Stimulated activated CD4-positive, alpha-beta T cell treated with anti-CD3 and anti-CD28 coated beads, Interleukin-2, amount 100 ng/mL, for 24 hours (primary cell): ENCODE measurements at places on chromosomes 16 and 17.

DNA sequence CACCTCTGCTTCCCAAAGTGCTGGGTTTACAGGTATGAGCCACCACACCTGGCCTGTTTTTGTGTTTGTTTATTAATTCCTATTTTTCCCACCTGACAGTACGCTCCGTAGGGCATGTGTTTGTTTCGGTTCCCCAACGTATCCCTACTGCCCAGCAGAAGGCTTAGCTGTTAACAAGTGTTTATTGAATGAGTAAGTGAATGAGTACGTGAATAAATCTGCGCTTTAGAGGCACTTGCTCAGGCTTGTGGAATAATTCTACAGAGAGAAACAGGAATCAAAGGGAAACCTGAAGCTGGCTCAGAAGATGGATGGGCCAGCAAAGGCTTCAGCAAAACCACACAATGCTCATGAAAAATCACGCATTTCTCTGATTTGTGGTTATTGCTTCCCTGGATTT, 647.9 kb downstream of the MAF start:
- DNase-seq: no peak

DNA sequence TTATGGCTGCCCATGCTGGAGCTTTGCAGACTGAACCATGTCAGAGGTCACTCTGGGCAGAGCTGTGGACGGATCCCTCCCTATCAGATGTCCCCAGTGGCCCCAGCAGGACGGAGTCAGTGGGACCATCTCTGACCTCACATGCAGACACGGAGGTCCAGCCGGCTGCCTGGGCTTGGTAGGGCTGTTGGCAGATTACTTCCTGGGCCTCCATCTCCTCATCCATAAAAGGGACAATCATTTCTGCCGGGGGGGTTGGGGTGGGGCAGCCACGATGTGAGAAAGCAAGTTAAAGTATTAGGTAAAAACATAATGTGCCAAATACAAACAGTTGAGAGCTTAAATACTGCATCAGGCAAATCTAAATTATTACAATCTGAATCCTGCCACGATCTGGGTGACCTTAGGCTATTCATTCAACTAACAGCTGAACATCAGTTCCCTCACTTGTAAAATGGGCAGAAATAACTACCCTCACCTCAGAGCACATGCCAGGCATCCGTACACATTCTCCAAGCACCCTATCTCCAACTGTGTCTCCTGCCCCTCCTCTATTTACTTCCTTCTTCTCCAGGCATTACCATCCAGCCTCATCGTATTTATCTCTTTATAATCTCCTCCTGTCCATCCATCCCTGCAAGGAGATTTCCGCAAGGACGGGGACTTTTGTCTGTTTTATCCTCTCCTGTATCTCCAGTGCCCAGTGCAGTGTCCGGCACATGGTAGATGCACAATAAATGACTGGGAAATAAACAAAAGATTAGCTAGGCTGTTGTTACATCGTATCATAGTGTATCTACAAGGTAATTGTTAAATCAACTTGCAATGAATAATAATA, 192.3 kb upstream of the FOXF1 start:
- DNase-seq: no peak

GRCh38 chr17:21295036-21295952, 10.8 kb downstream of the MAP2K3 start:
- no peak for DNase-seq

GRCh38 chr16:79372503-79373184, 227.9 kb downstream of the MAF start:
- DNase-seq: peak; percentile 26

GRCh38 chr17:68694791-68695485, 93.8 kb upstream of the FAM20A start:
- no peak for DNase-seq

GRCh38 chr16:49592546-49593423, 219.2 kb downstream of the C16orf78 start:
- DNase-seq: peak; percentile 50

DNA sequence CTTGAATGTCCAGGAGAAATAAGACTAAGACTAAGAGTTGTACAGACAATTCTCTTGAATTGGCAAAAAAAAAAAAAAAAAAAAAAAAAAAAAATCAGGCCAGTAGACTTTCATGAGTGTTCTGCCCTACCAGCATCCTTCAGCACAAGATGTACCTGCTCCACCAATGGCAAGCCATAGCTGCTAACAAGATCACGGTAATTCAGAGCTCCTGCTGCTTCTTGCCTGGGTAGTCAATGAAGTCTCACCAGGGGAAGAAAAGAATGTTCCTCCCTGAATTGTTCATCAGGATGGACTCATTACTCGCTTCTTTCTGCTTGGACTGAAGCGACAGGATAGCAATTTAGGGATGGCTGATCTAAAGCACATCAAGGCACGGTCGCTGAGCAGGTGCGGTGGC, 31.1 kb upstream of the APOH start:
- DNase-seq: no peak

DNA sequence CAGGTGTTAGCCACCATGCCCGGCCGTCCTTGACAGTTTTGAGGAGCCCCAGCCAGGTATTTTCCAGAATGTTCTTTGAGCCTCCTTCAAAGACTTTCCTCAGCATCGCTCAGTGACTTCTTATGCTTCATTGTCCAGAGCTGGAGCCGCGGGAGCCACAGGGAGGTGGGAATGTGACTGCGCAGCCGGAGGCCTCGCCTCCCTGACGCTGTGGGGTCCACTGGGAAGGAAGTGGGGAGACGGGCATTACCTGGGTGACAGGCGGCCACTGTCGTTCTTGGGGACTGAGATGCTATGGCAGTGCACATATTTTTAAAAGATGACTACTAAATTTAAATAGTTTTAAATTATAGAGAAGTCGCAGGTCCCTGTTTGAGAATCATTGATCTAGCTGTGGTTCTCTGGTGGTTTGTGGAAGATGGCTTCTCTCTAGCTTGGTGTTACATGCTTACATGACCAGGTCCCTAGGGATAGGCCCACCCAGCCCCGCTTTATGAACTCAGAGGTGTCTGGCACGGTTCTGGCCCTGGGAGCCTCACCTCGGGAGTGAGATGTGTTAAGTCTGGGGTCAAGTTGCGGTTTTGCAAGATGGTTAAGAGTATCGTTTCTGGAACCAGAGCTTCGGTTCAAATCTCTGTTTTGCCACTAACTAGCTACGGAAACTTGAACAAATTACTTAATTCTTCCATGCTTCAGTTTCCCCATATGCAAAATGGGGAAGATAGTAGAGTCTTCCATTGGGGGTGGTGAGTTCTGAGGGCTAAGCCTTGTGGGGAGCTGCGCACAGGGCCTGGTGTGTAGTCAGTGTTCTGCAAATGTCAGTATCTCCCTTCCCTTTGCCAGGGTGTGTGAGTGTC, 53.0 kb downstream of the ATP2C2 start:
- DNase-seq: no peak

- DNase-seq: no peak
Observed at GRCh38 chr17:4807605-4808377, 839 bp downstream of the PLD2 start.

GRCh38 chr17:57966875-57967274, 11.7 kb upstream of the CUEDC1 start:
- no peak for DNase-seq

DNA sequence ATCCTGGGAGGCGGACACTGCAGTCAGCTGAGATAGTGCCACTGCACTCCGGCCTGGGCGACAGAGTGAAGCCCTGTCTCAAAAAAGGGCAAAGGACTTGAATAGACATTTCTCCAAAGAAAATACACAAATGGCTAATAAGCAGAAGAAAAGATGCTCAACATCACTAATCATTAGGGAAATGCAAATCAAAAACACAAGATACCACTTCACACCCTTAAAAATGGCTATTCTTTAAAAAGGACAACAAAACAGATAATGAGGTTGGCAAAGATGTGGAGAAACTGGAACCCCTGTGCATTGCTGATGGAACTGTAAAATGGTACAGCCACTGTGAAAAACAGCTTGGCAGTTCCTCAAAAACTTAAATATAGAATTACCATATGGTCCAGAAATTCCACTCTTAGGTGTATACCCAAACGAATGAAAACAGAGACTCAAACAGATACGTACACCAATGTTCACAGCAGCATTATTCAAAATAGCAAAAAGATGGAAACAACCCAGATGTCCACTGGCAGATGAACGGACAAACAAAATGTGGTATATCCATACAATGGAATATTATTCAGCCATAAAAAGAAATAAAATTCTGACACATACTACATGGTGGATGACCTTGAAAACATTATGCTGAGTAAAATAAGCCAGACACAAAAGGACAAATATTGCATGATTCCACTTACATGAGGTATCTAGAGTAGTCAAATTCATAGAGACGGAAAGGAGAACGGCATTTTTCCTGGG, 35.5 kb downstream of the BRIP1 start:
- DNase-seq: no peak

GRCh38 chr16:80006241-80007215, 406.0 kb upstream of the MAF start:
- no peak for DNase-seq

DNA sequence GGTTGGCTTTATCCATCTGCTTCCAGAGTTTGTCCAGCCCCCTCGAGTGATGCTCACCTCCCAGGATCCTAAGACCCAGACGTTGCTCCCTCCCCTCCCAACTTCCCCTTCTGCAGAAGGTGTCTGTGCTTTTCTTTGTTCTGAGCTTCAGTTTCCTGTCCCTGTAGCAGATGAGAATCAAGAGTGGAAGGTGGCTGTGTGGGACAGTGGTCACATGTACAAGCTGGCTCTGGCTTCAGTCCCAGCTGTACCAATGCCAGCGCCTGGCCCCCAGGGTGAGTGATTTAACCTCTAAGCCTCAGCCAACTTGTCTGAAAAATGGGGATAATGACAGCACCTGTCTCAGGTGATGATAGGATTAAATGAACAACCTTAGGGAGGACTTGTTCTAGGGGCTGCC, 7.7 kb downstream of the PRR15L start:
- no peak for DNase-seq

DNA sequence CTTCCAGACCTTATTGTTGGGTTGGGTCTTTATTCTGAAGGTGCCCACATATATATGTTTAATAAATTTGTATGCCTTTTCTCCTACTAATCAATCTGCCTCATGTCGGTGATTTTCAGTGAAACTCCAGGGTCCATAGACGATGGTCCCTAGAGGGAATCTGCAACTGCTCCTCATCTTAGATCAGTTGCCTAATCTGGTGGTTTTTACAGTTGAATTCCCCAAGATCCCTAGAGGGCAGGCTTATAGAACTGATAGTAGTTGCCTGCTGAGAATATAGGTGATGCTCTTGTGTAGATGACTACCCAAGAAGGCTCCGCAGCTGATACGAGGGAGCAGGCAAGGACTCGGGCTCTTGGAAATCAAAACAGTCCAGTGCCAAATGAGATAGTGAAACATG, 619.2 kb upstream of the C16orf82 start:
- DNase-seq: no peak

DNA sequence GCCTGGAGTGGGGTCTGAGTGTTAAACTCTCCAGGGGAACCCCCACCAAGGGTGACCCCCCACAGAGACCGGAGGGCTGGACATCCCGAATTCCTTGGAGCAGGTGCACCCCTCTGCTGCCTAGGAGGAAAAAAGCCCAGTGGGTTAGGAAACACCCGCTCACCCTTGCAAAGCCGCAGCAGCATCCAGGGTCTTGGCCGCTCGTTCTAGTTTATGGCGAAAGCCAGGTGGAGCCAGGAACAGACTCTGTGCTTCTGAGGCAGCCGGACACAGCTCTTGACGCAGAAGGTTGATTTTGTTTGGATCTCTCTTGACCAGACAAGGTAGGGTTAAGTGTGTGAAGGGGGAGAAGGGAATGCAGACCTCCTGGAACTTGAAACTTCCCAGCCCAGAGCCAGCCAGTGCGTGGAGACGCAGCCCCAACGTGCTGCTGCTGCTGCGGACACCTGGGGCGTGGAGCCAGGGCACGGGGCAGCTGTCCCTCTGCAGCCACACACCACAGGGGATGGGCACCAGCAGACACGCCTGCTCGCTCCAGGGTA, 154.5 kb downstream of the LAT start:
- no peak for DNase-seq

DNA sequence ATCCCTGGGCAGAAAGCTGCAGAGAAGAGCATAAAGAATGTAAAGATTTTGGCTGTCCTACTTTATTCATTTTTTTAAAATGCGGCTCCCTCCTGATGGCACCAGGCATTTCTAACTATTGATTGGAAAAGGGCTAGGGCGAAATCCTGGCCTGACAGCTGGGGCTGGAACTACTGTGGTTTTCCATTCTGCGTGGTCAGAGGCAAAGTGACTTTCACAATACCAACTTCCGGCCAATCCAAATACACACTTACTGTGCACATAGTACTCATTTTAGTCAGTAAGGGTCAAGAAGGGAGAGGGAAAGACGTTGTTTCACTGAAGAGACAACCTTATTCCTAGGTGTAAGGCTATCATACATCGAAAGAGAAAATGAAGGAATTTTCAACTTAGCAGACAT, 113.8 kb upstream of the PMFBP1 start:
- no peak for DNase-seq

DNA sequence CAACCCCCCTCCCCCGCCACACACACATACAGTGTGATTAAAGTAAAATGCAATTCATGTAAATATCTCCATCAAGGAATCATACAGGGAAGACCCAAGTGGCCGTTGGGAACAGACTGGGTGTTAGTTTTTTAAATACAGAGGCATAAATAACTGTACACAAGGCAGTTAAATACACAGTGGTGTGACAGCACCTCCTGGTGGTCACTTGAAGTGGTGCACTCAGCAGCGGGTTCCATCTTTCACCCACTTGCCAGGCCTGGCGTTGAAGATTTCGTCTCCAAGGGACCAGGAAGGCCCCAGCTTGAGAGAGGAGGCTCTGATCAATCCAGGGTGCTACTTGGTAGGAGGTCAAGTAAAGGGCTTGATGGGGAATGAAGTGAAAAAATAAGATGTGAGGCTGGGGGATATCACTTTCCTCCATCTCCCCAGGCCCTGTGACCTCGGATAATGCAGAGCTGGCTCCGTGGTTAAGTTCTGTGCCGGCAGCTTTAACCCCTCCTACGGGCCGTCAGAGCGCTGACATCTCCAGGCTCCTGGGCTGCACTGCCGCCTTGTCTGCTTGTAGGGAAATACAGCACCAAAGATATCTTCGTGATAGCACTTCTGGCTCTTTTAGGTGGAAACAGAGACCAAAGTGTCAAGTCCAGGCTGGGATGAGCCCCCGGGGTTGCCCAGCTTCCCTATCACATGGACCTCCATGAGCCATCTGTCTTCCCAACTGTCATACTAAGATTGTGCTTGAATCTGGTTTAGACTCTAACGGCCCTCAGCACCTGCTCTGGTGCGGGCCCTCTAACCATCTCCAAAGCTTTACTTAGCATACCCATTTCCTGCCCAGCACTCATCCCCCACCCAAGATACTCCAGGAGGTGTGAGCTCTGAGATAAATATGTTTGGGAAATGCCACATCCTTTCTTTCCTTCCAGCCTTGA, 20.7 kb downstream of the LGALS9 start:
- DNase-seq: peak; percentile 77
